ENCODE measurements at places on chromosomes 6 and 20.

- DNase-seq: no peak
Measured at GRCh38 chr6:111337829-111338236, 145.2 kb downstream of the REV3L start.

DNA sequence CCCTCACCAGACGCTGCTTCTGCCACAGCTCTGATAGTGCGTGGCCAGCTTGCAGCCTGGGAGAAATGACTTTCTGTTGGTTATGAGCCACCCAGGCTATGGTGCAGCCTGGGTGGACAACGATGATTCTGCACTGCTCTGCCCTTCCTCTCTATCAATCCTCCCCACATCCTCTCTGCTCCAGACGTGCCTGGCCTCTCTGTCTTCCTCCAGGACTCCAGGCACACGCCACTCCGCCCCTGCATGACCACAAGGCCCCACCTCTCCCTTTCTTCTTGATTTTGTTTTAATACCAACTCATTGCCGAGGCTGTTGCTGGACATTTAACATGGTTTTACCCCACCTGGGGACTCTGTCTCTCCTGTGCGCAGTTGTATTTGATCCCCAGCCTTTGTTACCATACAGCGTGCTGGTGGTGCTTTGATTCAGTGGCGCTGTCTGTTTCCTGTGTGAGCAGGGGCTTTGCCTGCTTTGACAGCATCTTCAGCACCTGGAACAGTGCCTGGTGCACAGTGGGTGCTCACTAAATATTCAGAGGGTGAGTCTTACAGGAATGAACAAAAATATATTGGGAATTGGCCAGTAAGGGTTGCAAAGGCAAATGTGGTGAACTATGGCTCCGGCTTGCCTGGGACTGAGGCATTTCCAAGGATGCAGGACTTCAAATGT lies 280.9 kb downstream of the CDH26 start:
- no peak for DNase-seq

GRCh38 chr6:132817554-132818403 lies 3.4 kb downstream of the RPS12 start:
- DNase-seq: no peak

- DNase-seq: no peak
Measured at GRCh38 chr6:152386131-152386530, 251.0 kb downstream of the SYNE1 start.

DNA sequence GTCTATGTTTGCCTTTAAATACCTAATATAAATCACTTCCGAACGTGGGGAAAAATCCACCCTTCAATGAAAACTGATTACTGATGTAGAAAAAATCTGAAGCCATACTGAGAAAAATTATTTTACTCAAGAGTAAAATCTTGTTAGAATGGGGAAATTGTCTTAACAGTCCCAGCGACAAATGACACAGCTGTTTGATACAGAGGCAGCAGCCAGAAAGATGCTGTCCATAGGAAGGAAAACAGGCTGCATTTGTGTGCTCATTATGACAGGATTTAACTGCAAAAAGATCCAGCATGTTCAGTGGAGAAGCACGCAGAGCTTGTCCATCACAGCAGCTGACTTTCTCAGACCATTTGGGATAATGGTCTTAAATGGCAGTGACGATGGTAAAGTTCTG lies 443.0 kb downstream of the TFAP2B start:
- no peak for DNase-seq

DNA sequence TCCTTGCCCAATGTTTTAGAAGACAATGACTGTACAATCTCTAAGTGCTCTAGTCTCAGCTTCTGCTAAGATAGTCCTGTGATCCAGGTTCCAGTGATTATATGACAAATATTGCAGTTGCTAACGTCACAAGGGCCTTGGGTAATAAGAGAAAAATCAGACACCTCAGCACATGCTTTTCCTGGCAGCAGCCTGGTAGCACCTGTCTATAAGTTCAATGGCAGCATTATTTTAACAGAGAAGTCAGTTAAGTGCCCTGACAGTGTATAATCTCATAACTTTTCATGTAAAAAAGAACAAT lies 121.3 kb upstream of the BCLAF1 start:
- no peak for DNase-seq

- DNase-seq: no peak
Measured at GRCh38 chr20:54475334-54476168, at the start of gene DOK5. TSS of gene DOK5 (plus strand) at chr20:54475593. CDS start at chr20:54475947, 354 bp downstream.

Measured in activated CD4-positive, CD25-positive, alpha-beta regulatory T cell treated with anti-CD3 and anti-CD28 coated beads, Interleukin-2, amount 50 U/mL, for 16 hours (primary cell).